Muscle of back (tissue), 13 donors: ENCODE measurements at places on chromosomes 3 and 15. TPM values are rescaled to one million over a fixed set of nuclear protein-coding genes. Genes with fewer than 3 reads are reported as not detected.

DNA sequence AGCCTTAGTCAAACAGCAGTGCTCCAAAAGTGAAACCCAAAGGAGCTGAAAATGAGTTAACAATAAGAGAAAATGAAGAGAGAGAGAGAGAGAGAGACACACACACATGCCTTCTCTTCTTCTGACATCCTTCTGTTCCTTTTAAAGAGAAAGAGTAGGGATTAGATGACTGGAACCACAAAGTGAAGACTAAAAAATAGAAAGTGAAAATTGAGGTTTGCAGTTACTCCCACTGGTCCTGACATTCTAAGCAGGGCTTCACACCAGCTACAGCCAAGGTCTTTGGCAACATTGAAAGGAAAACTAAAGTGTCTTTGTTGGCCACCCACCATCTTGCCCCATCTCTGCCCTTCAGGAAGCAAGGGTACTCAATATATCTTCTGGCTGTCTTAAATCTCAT is 59.2 kb downstream of the USP50 start:
- DNase-seq, result no peak

- DNase-seq, result peak; percentile 79
These were observed 156.0 kb upstream of the MCTP2 start for GRCh38 chr15:94075349-94075748.

- no peak for DNase-seq
These were observed 10.7 kb upstream of the CYP8B1 start for GRCh38 chr3:42886294-42886822.

DNA sequence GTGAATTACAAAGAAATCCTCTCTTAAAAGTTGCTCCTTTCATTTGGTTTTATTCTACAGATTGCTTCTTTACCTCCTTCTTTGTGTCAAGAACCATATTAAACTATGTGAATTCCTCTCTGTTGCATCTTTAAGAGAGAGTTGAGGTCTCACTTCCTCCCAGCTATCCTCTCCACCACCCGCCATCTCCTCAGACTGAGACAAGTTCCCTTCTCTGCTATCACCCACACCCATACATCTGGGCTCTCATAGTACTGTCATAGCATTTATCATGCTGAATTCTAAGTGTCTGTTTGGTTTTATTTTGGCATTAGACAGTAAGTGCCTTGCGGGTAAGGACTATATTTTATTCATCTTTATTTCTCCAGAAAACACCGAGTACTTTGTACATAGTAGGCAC is 54.2 kb downstream of the B3GALNT1 start:
- no peak for DNase-seq

GRCh38 chr3:41323467-41324155 is 124.3 kb downstream of the CTNNB1 start:
- DNase-seq, result no peak

DNA sequence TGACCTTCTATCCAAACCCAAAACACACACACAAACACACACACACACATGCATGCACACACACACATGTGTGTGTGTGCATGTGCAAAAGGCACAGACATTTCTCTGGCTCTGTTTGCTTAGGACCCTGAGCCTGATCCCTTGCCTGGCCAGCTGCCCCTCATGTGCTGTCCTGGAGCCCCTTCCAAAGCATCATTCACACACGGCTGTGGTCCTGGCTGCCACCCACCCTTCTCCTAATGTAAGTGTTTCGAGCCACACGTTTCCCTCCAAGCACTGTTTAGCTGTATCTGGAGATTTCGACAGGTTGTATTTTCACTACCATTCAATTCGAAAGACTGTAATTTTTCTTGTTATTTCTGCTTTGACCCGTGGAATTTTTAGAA is 45.8 kb upstream of the KLF13 start:
- no peak for DNase-seq

DNA sequence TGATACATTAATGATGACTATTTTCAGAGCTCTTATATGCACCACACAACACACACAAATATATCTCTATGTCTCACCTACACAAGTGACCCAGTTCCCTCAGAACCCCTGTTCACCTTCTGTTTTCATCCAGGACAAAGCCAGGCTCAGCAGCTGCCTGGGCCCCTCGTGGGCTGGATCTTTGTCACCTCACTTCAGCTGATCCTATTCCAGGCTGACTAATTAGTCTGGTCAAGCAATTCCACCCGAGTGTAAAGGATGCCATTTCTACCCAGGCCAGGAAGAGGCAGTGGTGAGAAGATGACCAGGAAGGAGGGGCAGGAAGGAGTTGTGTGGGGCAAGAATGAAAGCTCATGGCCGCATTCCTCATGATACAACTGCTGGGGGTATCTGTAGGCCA is 62.3 kb downstream of the DHX30 start:
- no peak for DNase-seq

GRCh38 chr3:33159981-33160380 is 46.2 kb downstream of the CRTAP start:
- DNase-seq, result no peak

GRCh38 chr15:79244876-79245275 is 37.6 kb upstream of the ANKRD34C start:
- no peak for DNase-seq

- no peak for DNase-seq
These were observed 4.6 kb downstream of the OR5H15 start for GRCh38 chr3:98171071-98171470.

- no peak for DNase-seq
These were observed 165.2 kb downstream of the RORA start for GRCh38 chr15:61063875-61064320.

GRCh38 chr15:52737720-52738119 is 52.4 kb downstream of the ONECUT1 start:
- no peak for DNase-seq

- no peak for DNase-seq
These were observed 16.0 kb downstream of the DZIP1L start for GRCh38 chr3:138099417-138099816.

GRCh38 chr15:87293031-87293430 is 963.5 kb downstream of the NTRK3 start:
- DNase-seq, result no peak

DNA sequence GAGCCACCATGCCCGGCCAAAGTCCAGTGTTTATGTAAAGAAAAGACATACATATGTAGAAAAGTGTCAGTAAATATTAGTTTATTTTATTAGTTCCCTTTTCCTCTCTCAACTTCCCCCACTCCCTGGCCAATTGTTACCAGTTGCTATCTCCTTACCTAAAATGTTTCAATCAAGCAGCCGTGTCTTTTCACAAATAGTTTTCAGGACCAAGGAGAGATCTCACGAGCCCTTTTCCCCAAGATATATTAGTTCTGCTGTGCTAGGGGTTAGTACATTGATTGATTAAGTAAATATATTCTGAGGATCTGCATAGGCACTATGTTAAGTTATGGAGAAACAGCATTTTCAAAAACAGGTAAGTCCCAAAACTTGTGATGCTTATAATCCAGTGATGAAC is 87.4 kb downstream of the ZIC4 start:
- no peak for DNase-seq

DNA sequence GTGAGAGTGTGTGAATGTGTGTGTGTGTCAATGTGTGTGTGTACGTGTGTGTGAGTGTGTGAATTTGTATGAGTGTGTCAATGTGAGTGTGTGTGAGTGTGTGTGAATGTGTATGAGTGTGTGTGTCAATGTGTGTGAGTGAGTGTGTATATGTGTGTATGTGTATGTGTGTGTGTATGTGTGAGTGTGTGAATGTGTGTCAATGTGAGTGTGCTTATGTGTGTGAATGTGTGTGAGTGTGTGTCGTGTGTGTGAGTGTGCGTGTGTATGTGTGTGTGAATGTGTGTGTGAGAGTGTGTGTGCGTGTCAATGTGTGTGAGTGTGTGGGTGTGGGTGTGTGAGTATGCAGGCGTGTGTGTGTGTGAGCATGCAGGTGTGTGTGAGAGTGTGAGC is 93.5 kb upstream of the ALDH1A3 start:
- DNase-seq, result no peak

- no peak for DNase-seq
These were observed 143.7 kb upstream of the LRIG1 start for GRCh38 chr3:66644549-66644948.

DNA sequence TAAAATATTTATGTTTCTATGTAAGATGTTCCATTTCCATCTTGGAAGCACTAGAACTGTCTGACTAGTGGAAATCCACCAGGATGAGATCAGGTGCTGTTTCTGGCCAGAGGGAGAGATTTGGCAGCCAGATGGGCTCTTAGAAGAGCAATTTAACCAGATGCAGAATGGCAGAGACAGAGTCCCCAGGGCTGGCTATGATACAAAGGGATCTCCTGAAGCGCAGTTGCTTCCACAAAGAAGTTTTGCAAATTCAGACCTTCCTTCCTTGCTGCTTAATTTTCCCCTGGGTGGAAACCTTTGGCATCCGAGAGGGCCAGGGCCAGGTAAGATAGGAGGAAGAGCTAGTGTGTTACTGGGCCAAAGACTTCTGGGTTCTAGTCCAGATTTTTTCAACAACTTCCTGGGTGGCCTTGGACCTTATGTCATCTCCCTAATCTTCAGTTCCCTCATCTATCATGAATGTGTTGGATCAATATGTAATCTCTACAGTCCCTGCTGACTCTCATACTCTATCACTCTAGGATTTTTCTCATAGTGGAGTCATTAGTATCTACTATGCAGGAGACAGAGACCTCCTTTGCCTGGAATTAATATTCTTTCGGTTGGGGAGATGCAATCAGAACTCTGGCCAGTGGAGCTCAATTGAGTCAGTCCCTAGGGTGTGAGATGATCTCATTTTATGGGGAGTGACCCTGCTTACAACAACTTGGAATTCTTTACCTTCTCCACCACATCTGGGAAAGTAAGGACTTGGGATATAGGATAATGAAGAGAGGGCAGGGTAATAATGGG is 41.1 kb upstream of the NDUFB4 start:
- DNase-seq, result peak; percentile 91

GRCh38 chr3:13666781-13667709 is 118.1 kb downstream of the FBLN2 start:
- no peak for DNase-seq

DNA sequence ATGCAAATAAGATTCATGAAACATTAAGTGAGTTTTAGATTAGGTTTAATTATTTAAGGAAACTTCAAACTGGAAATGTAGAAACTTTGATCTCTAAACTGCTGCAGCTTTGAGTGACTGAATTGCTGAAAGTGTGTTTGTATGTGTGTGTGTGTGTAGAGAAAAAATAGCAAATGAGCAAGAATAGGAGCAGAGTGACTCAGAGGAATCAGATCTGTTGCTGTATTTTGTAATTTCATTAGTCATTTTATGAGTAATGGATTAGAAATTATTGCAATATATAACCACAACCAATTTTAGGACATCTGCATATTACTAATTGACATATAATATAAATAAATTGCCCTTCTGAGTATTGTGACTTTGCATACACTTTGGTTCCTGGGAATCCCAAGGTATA is 52.8 kb upstream of the SLC9A9 start:
- DNase-seq, result no peak

- no peak for DNase-seq
These were observed 23.1 kb upstream of the CD47 start for GRCh38 chr3:108113975-108114374.

DNA sequence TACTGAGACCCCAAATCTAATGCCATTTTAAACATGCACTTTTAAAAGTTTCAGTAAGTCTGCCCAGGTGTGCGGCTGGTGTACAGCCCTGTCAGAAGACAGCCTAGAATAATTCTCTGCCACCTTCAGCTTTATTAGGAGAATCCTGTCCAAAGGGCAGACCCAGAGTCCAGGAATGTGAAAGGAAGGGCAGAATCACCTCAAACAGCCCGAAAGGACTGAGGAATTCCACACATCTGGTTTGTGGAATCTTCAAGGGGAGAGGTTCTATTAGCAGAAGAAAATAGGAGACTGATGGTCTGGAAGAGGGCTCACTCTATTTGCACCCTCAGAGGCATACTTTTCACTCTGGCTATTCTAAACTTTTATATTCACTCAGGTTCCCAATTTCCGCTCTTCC is 46.6 kb downstream of the TYRO3 start:
- no peak for DNase-seq

DNA sequence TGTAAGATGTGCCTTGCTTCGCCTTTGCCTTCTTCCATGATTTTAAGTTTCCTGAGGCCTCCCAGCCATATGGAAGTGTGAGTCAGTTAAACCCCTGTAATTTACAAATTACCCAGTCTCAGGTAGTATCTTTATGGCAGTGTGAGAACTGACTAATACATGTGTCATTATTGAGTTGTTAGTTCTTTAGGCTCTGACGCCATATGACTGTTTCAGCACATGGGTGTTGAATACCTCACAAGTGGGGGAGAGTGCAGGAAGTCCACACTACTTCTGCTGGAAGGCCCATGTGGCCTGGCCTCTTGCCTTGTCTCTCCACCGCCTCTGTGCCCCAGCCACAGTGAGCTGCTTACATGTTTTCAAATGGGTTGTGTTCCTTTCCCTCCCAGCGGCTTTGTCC is 28.5 kb downstream of the MFSD1 start:
- DNase-seq, result no peak

- DNase-seq, result no peak
These were observed 46.3 kb upstream of the VEPH1 start for GRCh38 chr3:157549498-157549897.

- DNase-seq, result no peak
These were observed 28.4 kb upstream of the SMAD6 start for GRCh38 chr15:66673410-66674322.

GRCh38 chr15:57321973-57322601 is 54.2 kb upstream of the CGNL1 start:
- DNase-seq, result no peak

DNA sequence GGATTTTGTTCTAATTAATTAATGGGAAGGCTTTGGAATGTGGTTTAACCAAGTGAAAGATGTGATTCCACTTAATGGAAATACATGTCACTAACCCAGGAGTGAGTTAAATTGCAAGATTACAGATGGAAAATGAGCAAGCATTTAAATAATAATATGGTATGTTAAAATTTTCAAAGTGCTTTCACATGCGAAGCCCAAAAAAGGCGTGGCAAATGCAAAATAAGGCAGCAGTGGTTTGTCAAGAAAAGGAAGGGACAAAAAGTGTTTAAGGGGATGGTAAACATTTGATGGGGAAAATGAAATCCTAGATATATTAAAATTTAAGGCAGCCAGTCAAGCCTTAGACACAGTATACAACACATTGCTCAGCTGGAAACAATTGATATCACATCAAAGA is 2.9 kb downstream of the TICRR start:
- no peak for DNase-seq

GRCh38 chr3:120170223-120170622 is 76.0 kb upstream of the GSK3B start:
- DNase-seq, result no peak

DNA sequence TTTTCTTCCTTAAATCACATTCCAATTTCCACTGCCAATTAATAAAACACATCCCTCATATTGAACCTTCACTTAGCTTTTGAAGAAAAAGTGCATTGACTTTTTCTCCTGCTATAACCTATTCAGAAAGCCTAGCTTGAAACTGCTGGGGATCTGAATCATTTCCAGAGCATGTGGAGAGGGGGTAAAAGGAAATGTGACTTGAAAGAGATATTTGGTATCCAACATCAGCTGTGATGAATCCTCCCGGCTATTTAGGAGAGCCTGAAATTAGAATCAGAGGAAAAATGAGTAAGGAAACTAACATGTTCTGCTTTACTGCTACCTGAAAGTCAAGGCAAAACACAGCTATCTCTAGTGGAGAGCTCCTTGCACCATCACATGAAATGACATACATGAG is 2.6 kb upstream of the GNB5 start:
- DNase-seq, result no peak

The CCR9 gene
- not detected for polyA plus RNA-seq

The IGDCC3 gene
- 3.1 TPM for polyA plus RNA-seq

The HIGD2B gene
- not detected for polyA plus RNA-seq

The CCR8 gene
- polyA plus RNA-seq, result not detected

The P2RY14 gene
- polyA plus RNA-seq, result 1.3 TPM

The STRC gene
- polyA plus RNA-seq, result 0.20 TPM

The GPR176 gene
- polyA plus RNA-seq, result 4.4 TPM

The SHC4 gene
- 2.2 TPM for polyA plus RNA-seq

The HGD gene
- 0.23 TPM for polyA plus RNA-seq

The RASGRF1 gene
- polyA plus RNA-seq, result 0.16 TPM

The CHRNA7 gene
- 1.8 TPM for polyA plus RNA-seq
